ENCODE measurements at places on chromosomes 3 and 15. TPM values are rescaled to one million over a fixed set of nuclear protein-coding genes. Genes with fewer than 3 reads are reported as not detected.

Gene GABRB3
- not detected for total RNA-seq

Gene GRM7
- not detected for total RNA-seq

Gene SMCO1
- not detected for total RNA-seq

Gene GYG1
- 20.2 TPM for total RNA-seq

Gene CD80
- total RNA-seq = 88.1 TPM

Gene GP9
- not detected for total RNA-seq

Gene ATP13A5
- not detected for total RNA-seq

Gene SMAD6
- 0.04 TPM for total RNA-seq

Gene RLBP1
- not detected for total RNA-seq

Gene TM4SF1
- not detected for total RNA-seq

Gene TM4SF18
- not detected for total RNA-seq

All from activated B cell treated with CpG ODN at 0.5 μM for 24 hours (primary cell).